ENCODE measurements at places on chromosomes 7 and 10.

DNA sequence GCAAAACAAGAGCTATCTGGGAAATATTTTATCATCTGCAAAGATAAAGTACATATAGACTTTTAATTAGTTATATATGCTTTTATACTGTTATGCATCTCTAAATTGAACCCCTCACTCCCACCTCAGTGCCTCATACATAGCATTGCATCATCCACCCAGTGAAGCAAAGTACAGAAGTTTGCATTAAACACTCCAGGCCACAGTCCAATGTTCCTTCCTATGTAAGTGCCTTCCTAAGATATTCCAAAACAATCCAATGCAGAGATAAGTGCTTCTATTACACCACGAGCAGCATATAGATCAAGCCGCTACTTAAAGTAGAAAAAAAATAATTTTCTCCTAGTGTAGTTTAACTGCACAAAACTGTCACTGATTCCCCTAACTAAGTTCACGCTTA is 3.4 kb downstream of the CPXM2 start:
- no peak for DNase-seq

DNA sequence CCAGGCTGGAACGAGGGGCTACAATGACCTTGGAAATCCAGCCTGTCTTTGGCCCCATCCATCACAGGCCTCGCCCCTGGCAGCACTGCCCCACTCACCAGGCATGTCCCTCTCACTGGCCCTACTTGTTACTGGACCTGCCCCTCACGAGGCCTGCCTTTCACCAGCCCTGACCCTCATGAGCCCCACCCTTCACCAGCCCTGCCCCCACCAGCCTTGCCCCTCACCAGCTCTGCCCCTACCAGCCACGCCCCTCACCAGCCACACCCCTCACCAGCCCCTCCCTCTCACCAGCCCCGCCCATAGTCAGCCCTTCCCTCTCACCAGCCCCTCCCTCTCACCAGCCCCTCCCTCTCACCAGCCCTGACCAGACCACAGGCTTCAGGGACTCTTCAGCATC is 57.8 kb downstream of the COL26A1 start:
- no peak for DNase-seq

DNA sequence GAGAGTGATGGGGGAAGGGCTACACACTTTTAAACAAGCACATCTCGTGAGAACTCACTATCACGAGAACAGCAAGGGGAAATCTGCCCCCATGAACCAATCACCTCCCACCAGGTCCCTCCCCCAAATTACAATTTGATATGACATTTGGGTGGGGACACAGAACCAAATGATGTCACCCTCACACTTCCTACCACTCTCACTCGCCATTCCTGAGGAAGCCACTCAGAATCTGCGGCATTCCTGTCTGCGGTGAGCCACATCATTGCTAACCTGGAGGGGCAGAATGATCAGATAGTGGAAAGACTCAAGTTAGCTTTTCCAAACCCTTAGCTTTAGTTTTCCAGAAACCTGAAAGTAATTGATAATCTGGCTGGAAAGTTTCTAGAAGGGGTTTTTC is 66.9 kb downstream of the MYO3A start:
- DNase-seq: no peak

- DNase-seq: no peak
Measured at GRCh38 chr7:40720416-40720815, 585.6 kb downstream of the SUGCT start.

GRCh38 chr7:77202481-77202976 is 2.9 kb upstream of the FGL2 start:
- DNase-seq: no peak

- DNase-seq: no peak
Measured at GRCh38 chr7:51772190-51772589, 455.6 kb upstream of the COBL start.

DNA sequence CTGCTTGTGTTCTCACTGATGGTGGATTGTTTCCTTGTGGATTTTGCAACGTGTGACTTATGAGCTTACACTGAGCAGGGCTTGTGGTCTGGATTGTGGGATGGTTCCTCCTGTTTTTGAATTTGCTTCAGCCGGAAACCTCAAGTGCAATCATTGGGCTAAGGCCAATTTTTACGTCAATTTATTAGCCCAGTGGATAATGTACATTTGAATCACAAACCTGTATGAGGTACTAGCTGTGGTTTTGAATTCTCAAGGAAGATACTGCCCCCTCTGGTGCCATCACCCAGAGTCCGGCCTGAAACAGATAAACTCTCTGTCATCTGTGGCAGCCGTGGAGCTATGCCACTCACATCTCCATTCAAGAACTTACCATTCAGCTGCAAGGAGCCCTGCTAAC is 7.3 kb upstream of the ZNF777 start:
- DNase-seq: no peak

- DNase-seq: peak; percentile 38
Measured at GRCh38 chr10:15223174-15223573, 54.7 kb upstream of the NMT2 start.

- DNase-seq: no peak
Measured at GRCh38 chr10:67603086-67603485, 92.9 kb downstream of the CTNNA3 start.

DNA sequence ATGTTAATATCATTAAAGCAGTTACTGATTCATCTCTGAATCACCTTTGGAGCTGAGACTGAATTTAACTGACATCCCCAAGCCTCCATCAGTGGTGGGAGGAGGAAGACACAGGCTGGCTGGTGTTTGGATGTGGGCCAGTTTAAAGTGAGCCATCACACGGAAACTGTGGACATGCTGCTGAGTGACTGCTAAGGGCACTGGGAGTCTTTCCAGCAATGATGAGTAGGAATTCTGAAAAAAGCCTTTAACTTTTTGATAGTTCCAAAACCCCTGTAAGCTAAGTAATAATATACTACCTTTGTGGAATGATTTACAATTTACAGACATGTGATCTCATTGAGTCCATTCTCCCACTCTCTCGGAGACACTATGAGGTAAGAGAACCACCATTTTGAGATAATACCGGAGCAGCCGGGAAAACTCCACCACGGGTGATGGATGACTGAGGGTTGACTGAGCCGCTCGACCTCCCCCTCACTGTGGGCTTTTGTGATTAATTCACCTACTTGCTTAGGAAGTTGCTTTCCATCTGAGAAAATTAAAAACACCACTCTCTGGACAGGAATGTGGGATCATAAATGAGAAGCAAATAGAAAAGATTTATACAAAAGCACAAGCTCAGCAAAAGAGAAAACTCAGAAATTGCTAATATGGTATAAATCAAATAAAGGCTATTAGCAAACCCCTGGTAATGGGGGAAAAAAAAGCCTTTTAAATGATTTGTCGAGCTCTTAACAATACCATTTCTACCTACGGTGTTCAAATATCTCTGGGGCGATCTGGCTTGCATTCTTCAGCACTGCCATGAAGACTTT is 194.8 kb downstream of the FANK1 start:
- peak; percentile 78 for DNase-seq

- DNase-seq: no peak
Measured at GRCh38 chr10:12638103-12638502, 288.8 kb downstream of the CAMK1D start.

- no peak for DNase-seq
Measured at GRCh38 chr10:123860209-123860608, 31.4 kb downstream of the CPXM2 start.

DNA sequence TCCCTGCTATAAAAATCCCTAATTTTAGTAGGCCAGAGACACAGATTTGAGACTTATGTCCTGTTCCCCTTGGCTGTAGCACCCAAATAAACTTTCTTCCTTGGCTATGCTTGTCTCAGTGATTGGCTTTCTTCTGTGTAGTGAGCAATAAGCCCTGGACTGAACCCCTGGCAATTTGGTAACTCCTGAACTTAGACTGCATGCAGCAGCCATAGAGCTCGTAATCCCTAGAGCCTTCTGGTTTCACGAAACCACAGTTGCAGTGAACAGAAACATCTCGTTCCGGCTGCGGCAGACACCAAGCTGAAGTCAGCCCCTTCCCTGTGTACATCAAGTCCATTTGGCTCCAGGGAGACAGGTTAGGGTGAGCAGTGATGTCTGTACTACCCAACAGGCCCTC is 172.2 kb downstream of the LYZL1 start:
- DNase-seq: no peak
